ENCODE measurements at places on chromosomes 2 and 18.

DNA sequence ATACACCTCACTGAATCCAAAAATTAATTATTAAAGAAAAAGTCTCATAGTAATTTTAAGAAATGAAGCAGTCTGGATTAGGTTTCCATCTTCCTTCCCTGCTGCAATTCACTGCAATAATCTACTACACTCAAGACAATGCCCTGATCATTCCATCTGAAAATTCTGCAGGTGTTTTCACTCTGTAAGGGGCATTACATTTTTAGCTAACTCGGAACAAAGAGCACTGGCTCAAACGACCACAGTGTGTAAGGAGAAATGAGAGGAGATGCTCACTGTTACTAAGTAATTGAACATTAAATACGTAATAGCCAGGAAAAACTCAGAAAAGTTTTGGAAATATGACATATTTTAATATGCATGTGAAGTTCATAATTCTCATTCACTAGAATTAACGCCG lies 1.3 kb downstream of the B4GALT6 start:
- no peak for DNase-seq

DNA sequence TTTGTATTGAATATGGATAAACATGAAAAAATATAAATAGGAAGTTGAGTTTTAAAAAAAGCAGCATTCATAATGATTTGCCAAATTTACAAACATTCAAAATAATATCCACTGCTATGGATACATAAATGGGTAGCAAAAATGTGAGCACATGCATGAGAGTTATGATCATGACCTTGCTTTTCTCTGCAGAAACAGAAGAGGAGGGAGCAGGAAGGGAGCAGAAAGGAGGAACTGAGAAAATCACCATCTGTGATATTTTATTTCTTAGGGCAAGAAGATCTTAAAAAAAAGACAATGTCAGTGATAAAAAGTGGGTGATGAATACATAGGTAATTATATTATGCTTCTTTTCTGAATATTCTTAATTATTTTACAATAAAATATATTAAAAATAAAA lies 17.7 kb upstream of the CCDC93 start:
- DNase-seq: no peak

- peak; percentile 78 for DNase-seq
Observed at GRCh38 chr18:34493099-34493544, 217.0 kb upstream of the DTNA start.

DNA sequence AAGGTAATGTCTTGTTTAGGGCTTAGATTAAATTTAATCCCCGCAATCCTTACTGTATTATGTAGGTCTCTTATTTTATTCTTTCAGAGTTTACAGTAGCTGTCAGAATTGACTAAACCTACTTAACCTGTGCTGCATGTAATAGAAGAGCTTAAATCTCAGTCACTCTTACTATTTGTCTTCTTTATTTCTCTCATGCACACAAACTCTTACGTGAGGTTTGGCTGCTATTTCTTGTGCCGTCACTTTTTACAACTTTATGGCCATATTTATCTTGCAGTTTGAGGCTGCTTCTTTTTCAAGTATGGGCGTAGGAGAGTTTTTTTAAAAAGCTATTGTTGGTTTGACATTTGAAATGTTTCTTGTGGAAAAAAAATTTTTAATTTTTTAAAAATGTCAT lies 12.0 kb downstream of the DNAJC10 start:
- no peak for DNase-seq

- DNase-seq: no peak
Observed at GRCh38 chr2:9909106-9909505, 42.4 kb upstream of the GRHL1 start.

GRCh38 chr2:162211732-162212131 lies 31.5 kb downstream of the FAP start:
- DNase-seq: no peak

DNA sequence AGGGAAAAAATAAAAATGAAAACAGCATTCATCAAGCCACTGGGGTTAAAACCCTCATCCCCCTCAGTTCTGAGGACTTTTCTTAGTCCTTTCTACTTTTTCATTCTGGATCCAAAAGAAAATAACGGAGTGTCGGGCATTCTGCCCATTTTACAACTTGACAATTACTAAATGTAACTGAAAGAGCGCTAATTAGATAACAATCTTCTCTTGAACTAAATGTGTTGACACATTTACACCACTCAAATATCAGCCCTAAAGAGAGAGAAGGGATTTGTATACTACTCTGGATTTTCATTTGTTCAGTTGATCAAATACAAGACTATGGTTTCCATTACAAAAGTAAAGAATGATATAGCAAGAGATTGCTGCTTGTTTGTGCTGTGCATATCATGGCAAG lies 27.5 kb downstream of the ABCA12 start:
- no peak for DNase-seq

DNA sequence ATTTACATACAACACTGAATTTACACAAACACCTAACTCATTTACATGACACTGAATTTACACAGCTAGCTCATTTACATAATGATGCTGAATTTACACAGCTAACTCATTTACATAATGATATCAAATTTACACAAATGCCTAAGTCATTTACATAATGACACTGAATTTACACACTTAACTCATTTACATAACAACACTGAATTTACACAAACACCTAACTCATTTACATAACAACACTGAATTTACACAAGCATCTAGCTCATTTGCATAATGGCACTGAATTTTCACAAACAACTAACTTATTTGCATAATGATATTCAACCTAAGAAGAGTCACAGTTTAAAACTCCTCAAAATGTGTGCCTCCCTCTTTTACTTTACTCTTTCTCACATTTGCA lies 511.7 kb downstream of the GALR1 start:
- DNase-seq: no peak

DNA sequence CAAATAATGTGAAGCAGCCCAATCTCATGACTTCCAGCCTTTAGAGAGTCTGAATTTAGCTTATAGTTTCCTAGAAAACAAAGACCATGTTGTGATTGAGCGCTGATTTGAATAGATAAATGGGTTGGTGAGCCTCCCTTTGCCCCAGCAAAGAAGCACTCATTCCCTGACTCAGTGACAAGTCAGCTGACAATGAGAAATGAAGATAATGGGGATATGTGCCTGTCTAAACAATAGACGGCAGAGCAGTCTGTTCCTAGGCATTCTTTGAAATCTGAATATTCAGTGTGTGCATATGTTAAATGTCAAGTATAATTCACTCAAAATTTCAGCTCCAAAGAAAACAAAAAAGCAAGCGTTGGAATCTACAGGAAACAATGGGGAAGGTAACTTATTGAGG lies 34.8 kb upstream of the LINC00305 start:
- no peak for DNase-seq

DNA sequence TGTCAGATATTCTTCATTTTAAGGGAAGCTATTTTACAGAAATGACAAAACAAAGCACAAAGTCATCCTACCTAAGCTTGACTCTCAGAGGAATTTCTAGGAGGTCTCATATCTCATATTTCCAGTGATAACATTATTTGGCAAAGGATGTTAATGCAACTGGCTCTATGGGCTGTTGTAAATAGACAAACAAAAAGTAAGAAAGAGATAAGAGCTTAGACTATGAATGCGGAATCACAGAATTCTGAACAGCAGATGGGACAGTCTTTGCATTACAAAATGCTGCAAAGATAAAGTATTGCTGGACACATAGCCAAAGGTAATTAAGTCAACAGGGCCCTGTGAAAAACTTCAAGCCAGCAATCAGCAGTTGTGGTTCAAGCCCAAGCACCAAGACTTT lies 23.9 kb downstream of the PIAS2 start:
- DNase-seq: no peak

DNA sequence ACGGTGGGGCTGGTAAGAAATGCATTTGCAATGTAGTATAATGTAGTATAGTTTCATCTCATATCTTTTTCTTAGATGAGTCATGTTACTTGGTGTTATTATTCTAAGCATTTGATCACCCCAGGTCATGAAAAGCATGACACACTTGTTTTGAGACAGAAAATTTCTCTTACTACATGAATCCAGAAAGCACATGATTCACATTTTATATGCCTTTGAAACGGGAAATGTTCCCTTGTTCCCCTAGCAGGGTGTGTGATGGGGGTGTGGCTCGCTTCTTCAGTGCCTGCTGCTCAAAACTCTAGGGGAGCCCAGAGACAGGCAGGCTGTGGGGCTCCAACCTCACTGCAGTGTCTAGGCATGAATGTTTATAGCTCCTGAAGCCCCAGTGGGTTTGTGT lies 116.0 kb upstream of the RAB27B start:
- DNase-seq: no peak

DNA sequence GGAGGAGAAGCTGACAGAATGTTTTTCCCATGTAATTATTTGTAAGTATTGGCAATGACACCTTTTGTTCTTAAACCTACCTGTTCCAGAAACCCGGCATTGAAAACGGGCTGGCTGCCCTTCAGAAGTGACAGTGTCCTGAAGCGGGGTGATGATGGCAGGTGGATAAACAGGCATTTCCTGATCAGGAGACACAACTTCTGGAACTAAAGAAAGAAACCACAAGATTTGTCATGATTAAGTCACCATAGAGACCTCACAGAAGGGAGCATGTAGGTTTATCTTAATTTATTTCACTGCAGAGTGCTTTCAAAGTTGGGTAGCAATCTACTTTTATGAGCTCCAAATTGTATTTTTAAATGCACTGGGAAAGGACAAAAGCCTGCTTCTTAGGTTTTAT lies 43.1 kb downstream of the TTN start:
- DNase-seq: peak; percentile 7

DNA sequence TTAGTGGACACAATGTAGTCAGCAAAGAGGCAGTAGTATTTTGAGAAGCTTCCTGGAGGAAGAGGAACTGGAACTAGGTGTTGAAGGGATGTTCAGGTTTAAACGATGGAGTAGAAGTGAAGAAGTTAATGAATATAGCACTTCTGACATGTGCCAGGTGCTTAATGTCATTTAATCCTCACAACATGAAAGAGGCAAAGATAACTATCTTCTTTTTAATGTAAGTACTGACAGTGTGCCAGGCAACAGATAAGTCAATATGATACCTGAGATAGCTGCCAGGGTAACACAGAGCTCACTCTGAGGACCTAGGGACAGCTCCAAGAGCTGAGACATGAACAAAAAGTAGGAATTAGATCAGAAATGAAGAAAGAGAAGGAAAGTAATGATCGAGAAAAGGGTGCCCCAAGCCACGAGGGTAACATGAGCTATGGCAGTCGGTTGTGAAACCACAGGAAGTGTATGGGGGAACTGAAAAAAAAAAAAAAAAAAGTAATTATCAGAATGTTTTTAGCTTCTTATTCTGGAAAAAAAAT lies 140.7 kb downstream of the RNF144A start:
- DNase-seq: no peak

GRCh38 chr2:67502346-67503065 lies 105.4 kb downstream of the ETAA1 start:
- DNase-seq: no peak

DNA sequence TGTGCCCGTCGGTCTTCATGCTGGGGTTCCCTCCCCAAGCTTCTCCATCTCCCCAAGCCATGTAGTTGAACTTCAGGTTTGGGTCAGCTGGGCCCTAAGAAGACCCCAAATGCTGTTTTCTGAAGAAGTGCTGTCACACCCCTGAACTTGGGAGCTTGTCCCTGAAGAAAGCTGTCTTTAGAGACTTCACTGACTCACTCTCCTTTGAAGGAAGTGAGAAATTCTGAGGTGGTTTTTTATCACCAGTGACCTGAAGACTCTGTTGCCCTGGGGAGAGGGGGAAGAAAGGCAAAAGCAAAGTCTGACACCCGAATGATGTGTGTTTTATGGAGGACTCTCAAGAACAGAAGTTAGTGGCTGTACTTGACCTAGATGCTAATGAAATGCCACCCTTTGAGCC lies 83.6 kb upstream of the BCL2L11 start:
- DNase-seq: no peak

GRCh38 chr18:13120255-13120654 lies 98.3 kb upstream of the LDLRAD4 start:
- DNase-seq: no peak

DNA sequence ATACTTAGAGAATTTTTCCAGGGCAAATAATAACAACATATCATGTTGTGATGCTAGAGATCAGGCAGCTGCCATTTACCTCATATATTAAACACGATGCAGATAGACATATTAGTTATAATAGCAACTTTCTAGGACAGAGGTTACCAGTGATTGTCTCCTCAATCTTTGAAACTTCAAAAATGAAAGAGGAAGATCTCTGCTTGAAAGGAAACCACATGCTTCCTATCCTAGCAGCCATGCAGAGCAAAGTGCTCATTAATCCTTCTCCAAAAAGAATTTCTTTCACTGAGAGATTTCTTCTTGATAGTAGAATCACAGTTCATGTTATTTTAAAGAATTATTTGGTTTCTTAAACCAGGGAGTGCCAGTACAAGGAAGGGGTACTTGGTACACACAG lies 317.2 kb downstream of the CPS1 start:
- no peak for DNase-seq

DNA sequence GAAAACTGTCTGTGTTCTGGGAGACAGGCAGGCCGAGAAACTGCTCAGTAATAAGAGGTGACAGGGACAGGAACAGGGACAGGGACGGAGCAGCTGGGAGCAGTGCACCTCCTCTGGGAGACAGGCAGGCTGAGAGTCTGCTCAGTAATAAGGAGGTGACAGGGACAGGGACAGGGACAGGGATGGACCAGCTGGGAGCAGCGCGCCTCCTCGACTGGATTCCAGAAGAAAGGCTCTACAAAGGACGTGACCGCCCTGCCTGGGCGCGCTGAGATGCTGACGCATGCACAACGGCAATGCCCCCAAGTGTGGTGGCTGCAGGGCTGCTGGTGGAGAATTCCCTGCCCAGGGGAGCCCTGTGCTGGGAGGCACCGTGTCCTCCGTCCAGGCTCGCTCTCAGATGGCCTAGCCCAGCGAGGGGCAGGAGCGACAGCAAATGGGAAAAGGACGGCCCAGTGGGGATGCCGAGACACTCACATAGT lies 44.2 kb upstream of the PXDN start:
- DNase-seq: peak; percentile 48

GRCh38 chr2:59168766-59169165 lies 927.6 kb upstream of the FANCL start:
- no peak for DNase-seq

GRCh38 chr2:51484605-51485004 lies 452.7 kb upstream of the NRXN1 start:
- no peak for DNase-seq

DNA sequence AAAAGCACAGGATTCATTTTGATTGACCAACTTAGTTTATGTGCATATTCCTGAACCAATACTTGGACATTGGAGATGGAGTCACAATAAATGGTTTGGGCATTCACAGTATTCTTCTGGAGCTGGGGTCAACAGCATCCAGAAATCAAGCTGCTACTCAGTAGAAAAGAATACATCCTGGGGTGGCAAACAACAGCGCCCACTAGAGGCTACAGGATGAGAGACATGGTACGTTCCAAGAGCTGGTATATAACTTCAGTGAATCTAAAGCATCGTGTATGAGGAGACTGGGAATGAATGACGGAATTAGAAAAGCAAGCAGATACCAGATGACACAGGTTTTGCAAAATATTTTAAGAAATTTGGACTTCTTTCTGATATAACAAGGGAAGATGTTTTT lies 142.9 kb upstream of the FIGN start:
- DNase-seq: peak; percentile 62

GRCh38 chr2:113304702-113305101 lies 26.0 kb upstream of the PAX8 start:
- no peak for DNase-seq

GRCh38 chr2:233353769-233354499 lies at the start of gene DGKD:
Gene DGKD (plus strand): TSS chr2:233354494. CDS start chr2:233354519, 25 bp downstream.
- DNase-seq: peak; percentile 90

Measured in ELF-1 (cell line).